Stimulated activated CD4-positive, alpha-beta T cell treated with anti-CD3 and anti-CD28 coated beads, Interleukin-4, amount 100 ng/mL, for 48 hours (primary cell): ENCODE measurements at places on chromosomes 6 and 20.

DNA sequence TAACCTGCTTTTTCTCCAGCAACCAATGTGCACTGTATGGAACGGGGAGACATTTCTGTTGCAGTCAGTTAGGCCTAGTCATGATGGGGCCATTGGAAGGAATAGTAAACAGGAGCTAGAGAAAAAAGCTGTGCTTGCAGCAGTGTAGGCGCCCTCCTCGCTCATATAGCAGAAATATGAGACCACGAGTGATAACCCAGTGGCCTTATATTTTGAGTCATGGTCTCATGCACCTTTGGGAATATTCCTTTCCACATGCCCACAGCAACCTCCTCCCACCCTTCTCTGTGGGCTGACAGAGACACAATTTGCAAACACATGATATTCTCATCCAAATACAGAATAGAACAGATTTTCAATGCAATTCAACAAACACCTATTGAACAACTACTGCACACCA is 248.9 kb upstream of the CITED2 start:
- no peak for DNase-seq

DNA sequence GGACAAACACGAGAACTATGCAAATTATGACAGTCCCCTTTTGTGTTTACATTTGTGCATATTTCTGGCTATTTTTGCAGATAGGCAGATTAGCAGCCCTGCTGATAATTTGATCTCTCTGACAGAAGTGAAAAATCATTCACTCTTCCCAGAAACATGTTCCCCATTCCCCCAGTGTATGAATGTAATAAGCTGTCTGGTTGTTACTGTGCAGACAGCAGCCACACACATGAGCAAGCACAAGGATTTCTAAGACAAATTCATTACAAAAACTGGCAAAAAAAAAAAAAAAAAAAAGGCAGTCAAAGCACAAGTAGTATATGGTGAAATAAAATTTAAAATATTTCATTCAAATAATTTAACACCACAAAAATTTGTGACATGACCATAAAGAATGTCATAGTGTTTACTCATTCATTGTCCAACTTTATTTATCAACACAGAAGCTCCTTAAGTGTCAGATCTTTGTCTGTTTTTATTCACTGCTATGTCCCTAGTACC is 95.5 kb upstream of the VGLL2 start:
- no peak for DNase-seq

DNA sequence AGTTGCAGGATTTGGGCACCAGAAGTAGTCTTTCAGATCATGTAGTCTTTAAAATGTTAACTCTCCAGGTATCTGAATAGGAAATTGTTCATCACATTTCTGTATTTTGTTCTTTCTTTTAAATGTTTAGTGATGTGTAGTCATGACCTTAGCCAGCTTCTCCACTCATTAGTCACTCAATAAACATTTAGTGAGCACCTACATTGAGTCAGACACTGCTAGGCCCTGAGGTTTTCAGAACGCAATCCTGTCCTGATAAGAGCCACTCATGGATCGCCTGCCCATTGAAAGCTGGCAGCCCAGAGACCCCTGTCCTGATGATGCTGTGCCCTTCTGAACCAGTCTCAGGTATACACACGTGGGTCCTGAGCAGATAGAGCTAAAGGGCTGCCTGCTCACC is 163.4 kb upstream of the HEY2 start:
- no peak for DNase-seq

- no peak for DNase-seq
These were observed 3.1 kb downstream of the FAM184A start for GRCh38 chr6:119075200-119075981.

GRCh38 chr6:4162370-4162769 is 27.0 kb upstream of the ECI2 start:
- no peak for DNase-seq

- DNase-seq: no peak
These were observed 59.2 kb upstream of the CD93 start for GRCh38 chr20:23145281-23145700.

DNA sequence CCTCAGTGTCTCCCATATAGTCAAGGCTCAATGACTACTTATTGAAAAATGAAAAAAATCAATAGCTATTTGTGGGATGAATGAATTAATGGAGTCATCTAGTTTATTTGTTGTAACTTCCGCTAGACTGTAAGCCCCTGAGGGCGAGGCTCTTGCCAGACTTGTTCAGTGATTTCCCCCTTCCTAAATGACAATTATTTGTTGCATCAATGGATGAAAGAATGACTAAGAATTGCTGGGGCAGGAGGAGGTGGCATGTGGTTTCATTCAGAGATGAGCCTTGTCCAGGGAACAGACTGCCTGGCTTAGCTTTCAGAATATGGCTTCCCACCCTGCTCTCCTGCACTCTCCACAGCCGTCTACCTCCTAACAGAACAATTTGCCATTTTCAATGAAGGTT is 1.1 kb upstream of the PRELID3B start:
- DNase-seq: no peak

- no peak for DNase-seq
These were observed 208.2 kb upstream of the ZNF217 start for GRCh38 chr20:53801609-53802370.

GRCh38 chr20:32111156-32111686 is 1.7 kb downstream of the TM9SF4 start:
- no peak for DNase-seq

GRCh38 chr6:124694139-124694705 is 268.0 kb upstream of the RNF217 start:
- no peak for DNase-seq

DNA sequence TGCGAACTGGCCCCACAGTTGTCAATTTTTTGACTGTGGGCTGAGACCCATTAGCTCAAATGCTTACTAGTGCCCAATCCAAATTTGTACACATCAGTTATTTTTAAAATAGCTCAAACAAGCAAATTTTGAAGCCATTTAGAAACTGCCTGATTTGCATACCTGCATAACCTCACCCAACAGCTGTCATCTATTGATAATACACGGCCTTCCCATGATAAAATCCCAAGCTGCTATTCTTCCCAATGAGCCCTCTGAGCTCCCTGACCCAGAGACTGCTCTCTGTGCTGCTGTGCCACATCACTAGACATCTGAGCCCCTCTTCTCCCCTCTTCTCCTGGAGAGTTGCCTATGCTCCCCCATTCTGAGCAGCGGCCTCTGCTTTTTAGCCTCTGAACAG is 140.5 kb upstream of the EEF1E1 start:
- no peak for DNase-seq

GRCh38 chr6:19830171-19830570 is 7.0 kb upstream of the ID4 start:
- no peak for DNase-seq

DNA sequence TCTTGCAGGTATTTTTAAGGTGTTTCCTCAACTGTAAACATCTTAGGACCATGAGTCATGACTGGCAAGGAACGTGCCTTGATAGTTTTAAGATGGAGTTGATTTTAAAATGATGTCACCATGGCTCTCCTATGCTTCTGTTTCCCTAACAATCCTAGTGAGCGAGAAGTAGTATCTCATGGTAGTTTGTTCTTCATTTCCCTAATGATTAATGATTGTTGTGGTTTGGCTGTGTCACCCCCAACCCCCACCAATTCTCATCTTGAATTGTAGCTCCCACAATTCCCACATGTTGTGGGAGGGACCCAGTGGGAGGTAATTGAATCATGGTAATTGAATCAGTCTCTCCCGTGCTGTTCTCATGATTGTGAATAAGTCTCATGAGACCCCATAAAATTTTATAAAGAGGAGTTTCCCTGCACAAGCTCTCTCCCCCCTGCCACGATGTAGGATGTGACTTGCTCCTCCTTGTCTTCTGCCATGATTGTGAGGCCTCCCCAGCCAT is 16.8 kb upstream of the BNIP5 start:
- DNase-seq: no peak

- no peak for DNase-seq
These were observed 23.0 kb downstream of the CD109 start for GRCh38 chr6:73719046-73719445.

DNA sequence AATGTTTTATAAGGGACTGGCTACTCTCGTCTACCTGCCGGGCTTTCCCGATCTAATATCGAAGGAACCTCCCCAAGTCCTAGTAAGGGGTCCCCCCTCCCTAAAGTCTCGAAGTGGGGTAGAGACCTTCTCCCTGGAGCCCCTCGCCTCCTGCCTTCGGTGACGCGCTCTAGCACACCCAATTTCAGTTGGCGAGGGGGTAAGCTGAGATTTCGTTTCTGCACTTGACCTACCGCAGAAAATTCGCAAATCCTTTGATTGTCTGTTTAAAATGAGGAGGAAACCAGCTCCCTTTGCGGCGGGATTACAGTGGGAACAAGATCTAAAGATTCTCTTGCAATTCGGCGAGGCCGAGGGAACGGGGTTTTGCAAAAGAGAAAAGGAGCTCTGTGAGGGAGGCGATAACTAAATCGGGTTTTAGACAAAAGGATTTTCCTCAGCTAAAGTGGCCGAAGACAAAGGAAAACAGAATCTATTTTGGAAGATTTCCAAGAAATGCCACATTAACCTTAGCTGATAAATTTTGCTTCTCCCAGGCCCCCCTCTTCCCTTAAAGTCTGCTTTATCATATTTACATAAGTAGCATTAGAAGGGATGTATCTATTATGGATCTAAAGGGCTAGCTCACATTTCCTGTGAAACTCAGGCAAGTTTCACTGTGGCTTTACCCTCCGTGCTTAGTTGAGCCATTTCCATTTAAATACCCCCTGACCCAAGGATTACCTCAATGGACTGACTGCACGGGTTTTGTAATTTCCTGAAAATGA is 8.4 kb downstream of the SIM1 start:
- no peak for DNase-seq

DNA sequence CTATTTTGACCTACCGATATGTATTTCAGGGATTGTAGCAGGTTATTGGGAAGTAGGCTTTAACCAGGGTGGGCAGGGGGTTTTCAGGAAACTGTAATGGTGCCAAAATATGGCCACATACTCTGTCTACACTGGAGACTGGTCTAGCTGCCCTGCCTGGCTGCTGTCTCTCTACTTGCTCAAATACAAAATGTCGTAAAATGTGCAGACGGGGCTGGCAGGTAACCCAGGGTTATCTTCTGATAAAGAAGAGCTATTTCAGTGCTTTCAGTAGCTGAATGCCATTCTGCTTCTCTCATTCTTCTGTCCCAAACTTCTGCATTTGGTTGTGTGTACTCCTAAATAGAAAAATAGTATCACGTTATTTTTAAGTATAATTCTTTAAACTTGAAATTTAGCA is 616.2 kb downstream of the EPM2A start:
- no peak for DNase-seq

- DNase-seq: no peak
These were observed 34.1 kb downstream of the ERMARD start for GRCh38 chr6:169785566-169785965.

- DNase-seq: no peak
These were observed 8.8 kb downstream of the DDR1 start for GRCh38 chr6:30893001-30893591.

- no peak for DNase-seq
These were observed 904 bp upstream of the UST start for GRCh38 chr6:148745926-148746325.

GRCh38 chr6:126437205-126437604 is 97.3 kb downstream of the CENPW start:
- no peak for DNase-seq

DNA sequence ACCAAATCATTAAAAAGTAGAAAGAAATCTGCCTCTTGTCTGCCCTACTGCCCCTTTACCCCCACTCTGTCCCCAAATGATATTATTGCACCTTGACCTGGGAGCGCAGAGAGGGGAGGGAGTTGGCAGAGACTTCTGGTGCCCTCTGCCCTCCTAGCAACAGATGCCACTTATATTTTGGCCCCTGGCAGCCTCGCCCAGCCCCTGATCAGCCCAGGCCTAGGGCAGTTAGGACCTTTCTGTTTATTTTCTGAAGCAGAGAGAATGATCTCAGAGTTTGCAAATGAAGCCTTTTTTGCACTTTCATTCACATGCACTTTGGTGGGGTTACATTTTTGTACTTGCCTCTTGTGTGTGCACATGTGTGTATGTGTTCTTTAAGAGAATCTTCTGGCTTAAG is 8.4 kb upstream of the SGK2 start:
- DNase-seq: no peak

DNA sequence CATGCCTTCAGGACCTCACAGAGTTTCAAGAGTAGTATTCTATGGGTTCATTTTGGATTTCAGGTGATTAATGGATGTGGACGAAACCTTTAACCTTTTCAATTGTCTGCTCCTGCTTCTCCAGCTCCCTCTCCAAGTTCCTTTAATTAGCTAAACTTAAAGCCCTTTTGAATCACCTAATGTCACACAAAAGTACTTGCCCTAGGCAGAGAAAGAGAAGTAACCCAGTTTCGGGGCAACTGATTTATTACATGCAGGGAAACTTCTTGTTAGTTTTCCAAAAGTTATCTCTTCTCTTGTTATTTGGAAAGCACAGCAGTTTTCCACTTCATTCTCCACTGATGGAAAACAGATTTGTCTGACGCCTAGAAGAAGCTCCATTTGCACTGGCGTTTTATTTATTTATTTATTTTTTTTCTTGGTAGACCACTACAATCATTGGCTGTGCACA is 407.7 kb upstream of the JARID2 start:
- no peak for DNase-seq

GRCh38 chr20:53832499-53832898 is 237.9 kb downstream of the BCAS1 start:
- no peak for DNase-seq

GRCh38 chr6:14721103-14721758 is 524.6 kb upstream of the JARID2 start:
- no peak for DNase-seq

GRCh38 chr6:71502956-71503355 is 214.3 kb downstream of the OGFRL1 start:
- DNase-seq: no peak

DNA sequence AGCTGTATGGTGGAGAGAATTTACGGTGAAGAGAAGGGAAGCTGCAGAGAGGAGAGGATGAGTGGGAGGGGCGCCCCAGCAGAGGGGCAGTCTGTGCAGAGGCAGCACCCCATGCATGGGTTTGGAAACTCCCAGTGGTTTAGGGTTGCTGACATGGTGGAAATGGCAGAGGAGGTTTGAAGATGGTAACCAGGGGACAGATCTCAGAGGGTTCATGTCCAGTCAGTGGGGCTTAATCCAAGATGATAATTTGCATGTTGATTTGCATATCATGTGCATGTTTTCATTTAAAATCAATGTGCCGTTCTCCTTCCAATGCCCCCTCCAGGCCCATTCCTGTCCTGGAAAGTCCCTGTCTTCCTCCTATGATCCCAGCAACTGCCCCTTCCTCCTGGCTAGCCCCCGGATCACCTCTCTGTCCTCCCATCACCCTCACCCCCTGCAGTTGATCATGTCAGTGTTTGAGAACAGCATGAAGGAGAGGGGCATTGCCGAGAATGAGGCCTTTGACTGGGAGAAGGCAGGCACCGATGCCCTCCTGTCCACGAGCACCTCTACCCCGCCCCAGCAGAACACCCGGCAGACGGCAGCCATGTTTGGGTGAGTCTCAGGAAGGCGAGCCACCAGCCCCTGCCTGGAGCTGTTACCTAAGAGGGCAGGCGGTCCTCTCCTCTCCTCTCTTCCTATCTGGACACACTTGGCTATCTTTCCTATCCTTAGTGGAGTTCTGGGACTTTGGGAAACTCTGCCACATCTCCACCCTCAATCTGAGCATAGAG is 14.3 kb downstream of the TTBK1 start:
- DNase-seq: no peak

GRCh38 chr6:3287308-3287707 is 28.6 kb downstream of the PSMG4 start:
- DNase-seq: no peak
